ENCODE measurements at places on chromosomes 16 and 17.

GRCh38 chr16:64138621-64139020 lies 983.2 kb downstream of the CDH11 start:
- DNase-seq, result no peak

- DNase-seq, result no peak
Measured at GRCh38 chr17:17126131-17127110, 79.7 kb downstream of the PLD6 start.

DNA sequence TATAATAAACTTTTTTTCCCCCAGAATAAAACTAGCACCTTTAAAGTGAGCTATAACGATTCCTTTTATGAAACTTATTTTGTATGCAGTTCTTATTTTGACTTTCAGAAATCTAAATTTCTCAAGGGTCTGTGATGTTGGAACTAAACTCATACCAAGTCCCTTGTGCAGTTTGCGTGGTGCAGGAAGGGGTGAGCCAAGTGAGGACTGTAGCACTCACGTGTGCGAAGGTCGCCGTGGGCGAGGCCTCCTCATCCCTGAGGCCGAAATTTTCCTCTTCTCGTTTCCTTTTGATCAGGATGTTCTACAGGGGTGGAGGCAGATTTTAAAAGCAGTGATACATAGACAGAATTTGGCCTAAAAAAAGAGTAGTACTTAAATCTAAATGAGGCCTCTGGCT lies 73.7 kb downstream of the RPTOR start:
- no peak for DNase-seq

DNA sequence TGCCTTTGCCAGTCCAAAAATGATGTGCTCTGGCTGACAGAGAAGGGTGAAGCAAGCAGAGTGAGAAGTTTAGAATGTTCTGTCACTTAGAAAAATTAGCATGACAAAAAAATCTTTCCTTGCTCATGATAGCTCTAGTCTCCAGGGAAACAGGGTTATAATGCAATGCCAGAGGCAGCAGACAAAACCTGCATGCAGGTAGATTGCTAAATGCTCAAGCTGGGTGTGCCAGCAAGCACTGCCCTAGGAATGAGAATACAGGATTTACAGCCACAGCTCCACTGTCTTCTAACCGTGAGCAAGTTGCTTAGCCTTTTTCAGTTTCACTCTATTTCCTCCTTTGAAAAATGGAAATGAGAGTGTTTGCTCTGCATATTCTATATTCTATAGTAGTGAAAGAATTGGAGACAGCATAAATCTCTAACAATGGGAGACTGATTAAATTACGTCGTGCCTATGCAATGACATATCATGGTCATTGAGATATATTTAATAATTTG lies 516.6 kb upstream of the C16orf82 start:
- no peak for DNase-seq

DNA sequence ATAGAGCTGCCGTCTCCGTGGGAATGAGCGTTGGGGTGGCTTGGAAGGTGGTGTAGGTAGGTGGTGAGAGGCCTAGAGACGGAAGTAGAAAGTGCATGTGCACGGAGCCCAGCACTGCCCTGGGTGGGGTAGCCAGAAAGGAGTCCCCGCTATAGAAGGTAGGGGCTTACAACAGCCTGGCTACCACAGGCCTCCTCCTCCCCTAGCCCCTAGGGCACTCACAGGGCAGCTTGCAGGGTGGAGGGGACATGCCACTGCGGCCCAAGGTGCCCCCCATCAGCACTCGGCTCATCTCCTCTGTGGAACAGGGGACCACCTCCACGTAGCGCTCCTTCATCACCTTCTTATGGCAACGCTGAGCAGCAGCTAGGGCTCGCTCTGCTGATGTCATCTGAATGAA lies 5.0 kb downstream of the ESRP2 start:
- no peak for DNase-seq

- no peak for DNase-seq
Measured at GRCh38 chr16:50878966-50879615, 137.2 kb downstream of the CYLD start.

GRCh38 chr17:56536766-56537165 lies 56.7 kb upstream of the NOG start:
- no peak for DNase-seq

GRCh38 chr16:86740906-86741799 lies 162.8 kb downstream of the FOXL1 start:
- peak; percentile 22 for DNase-seq

- DNase-seq, result no peak
Measured at GRCh38 chr16:57755061-57755684, 19.6 kb downstream of the KATNB1 start.
